ENCODE measurements at places on chromosomes 12 and 14.
A peak's percentile ranks its signal among the peaks of the same experiment; 100 is the strongest.

DNA sequence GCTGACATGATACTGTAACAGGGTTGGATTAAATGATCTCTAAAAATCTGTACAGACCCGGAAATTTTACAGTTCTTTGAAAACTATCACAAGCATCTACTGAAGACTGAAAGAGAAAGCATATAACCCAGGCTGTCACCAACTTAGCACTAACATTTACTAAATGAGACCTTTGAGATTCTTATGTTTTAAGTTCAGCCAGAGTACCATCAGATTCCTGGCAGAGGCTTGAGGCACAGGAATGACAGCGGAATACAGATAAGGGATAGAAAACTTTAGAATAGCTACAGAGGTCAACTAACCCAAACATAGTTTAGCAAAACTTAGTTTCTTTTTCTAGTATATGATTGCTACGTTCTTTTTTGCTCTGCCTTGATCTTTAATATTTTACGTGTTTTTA, 91.6 kb upstream of the FERMT2 start:
- DNase-seq = no peak

DNA sequence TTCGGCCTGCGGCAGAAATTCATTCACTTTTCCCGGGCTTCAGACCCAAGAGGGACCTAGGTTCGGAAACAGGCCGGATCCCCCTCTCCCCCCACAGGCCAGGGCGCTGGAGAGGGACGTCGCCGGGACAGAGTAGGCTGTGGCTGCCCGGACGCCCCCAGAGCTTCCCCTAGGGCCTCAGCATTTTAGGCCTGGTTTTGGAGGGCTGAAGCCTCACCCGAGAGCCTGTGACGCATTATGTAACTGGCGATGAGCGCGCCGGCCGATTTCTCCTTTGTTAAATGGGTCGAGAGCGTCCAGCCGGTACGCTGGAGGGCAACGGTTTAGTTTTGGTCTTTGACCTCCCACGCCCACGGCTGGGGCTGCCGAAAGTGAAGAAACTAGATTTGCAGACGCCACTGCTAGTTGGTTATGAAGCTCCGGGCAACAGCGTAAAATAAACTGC, 657 bp downstream of the PEBP1 start:
- peak; percentile 46 for DNase-seq

- no peak for DNase-seq
Observed at GRCh38 chr14:33963892-33964291, 13.0 kb upstream of the EGLN3 start.

GRCh38 chr12:46490635-46491034, 118.1 kb upstream of the SLC38A2 start:
- no peak for DNase-seq

DNA sequence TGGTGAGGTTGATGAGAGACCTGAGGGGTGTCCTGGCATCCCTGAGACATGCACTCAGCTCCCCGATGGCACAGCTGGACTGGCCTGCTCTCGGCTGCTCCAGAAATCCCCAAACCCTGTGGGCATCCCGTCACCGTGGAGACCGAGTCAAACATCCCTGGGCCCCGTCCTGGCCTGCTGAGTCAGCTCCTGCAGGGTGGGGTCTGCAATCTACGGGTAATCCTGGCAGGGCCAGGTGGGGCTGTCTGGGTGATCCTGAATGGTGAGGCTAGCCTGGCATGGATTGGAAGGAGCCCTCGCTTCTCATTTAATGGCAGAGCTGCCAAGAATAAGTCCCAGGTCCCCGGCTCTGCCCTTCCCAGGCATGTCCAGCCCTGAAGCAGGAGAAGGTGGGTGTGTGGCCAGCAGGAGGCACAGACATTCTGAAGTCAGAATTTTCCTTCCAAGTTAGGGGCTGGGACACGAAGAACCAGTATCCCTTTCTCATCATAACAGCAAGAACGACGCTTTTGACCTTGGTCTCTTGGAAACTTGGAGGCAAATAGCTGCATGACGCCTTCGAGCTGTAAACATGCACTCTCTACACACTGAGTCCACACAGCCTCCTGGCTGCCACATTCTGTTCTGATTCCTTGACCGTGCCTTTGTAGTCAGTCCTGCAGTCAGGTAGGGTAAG, 17.7 kb upstream of the SERPINA4 start:
- DNase-seq = no peak

DNA sequence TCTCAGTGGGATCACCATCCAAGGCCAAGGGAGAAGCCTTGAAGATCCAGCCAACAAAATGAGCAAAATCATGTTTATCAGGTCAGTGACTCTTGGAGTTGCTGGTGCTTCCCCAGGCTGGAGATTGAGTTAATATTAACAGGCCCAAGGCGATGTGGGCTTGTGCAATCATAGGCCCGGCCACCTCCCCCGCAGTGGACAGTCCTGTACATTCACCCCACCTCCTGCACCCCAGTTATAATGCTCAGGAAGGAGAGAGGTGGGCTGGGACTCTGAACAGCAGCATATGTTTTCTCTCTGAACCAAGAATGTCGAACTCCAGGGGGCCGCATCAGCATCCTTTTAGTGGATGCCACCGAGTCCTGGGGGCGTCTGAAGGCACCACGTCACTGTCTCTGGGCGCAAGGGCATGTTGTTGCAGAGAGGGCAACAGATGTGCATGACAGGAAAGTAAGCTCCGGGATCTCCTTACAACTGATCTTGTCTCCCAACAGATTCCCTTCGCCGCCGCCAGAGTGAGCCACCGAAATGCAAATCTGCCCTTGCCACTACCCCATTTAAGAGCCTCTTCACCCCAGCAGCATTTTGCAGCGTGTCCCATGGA, 32.2 kb upstream of the SERPINA6 start:
- no peak for DNase-seq

DNA sequence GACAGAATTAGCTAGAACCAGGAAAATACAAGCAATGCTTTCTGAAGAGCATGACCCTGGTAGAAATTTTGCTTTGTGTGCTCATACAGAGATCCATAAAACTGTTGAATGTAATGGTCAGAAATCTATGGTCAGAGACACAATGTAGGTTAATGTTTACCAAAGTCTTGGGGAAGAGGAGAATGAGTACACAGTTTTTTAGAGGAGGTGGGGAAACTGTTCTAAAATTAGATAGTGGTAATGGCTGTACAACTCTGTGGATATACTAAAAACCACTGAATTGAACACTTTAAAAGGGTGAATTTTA, 109.5 kb upstream of the ARHGAP5 start:
- DNase-seq = no peak

DNA sequence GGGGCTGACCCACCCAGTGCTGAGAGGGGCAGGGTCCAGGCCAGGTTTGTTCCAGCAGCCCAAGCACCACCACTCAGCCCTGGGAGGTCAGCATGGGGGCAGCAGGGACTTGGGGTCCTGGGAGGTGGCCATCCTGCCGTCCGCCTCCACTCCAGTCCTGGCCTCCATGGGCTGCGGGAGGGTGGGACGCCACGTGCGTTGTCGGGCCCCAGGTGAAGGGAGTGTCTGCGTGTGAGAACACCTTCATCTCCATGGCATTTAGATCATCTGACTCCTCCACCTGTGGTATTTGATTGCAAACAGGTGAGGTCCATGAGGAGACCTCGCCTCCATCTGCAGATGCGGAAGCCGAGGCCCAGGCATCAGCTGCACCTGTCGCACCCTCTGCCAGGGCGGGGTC, 44.1 kb downstream of the FBRSL1 start:
- no peak for DNase-seq

- DNase-seq = no peak
Observed at GRCh38 chr12:5524769-5525436, 93.0 kb downstream of the NTF3 start.

DNA sequence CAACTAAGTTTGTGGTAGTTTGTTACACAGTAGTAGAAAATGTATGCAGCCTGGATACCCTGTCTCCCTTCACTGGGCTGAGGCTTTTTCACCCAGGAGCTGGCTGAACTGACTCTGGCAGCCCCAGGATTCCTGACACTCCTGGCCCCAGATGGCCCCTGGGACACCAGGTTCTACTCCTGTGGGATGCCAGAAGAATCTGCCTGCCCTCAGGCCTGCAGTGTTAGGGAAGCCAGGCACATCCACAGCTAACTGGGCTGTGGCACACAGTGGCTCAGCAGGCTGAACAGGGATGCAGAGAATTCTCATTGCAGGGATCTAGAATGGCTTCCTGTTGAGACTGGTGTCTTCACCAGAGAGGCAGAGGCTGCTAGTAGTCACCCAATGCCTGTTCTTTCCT, 8.5 kb downstream of the IFI27 start:
- DNase-seq = no peak

DNA sequence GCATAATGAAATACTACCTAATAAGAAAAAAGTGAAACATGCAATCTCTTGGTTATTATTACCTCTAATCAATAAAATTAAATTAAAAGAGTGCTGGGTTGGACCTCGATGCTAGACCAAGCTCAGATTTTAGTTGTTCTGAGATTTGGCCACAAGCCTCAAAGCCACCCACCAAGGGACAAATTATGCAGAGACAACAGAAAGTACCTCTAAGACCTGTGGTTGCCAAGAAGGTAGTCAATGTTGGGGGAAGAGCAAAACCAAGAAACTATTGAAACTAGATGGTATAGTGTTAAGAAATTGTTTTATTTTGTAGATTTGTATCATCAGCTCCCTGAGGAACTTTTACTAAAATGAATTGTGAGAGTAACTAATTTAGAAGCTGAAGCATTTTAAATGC, 43.8 kb upstream of the ARID2 start:
- DNase-seq = no peak

DNA sequence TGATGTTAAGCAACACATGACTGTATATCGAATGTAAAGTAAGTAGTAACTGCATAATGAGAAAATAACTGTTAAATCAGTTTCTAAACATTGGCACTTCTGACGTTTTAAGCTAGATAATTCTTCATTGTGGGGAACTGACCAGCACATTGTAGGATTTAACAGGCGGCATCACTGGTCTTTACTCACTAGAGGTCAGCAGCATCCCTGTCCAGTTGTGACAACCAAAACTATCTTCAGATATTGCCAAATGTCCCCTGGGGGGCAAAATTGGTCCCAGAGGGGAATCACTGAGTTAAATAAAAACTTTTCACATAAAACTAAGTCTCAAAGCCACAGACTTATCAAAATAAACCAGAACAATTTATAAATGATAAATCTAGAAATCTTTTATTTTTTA, 65.3 kb downstream of the BLTP3B start:
- peak; percentile 2 for DNase-seq

- no peak for DNase-seq
Observed at GRCh38 chr12:99135376-99135775, 490.3 kb downstream of the APAF1 start.

GRCh38 chr12:26740991-26741390, 92.0 kb downstream of the ITPR2 start:
- no peak for DNase-seq

GRCh38 chr12:119052001-119052400, 70.7 kb downstream of the SRRM4 start:
- no peak for DNase-seq

- DNase-seq = no peak
Observed at GRCh38 chr12:30753233-30753632, 1.5 kb downstream of the CAPRIN2 start.

DNA sequence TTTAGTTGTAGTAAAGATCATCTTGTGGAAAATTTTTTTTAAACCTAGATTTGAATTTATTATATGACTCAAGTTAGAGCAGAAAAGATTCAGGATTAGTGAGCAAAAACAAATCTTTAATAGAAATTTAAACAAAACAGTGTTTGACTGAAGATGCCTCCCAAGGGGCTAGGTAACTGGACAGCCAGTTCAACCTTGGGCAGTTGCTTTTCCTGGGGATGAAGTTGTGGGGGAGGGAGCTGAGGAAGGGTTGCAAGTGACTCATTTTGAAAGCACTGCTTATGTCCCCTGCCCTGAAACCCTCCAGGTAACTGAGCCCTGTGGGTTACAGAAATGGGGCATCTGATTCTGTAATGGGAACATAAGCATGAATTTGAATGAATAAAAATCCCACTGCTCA, 13.1 kb downstream of the CFAP54 start:
- DNase-seq = peak; percentile 61

GRCh38 chr14:94771906-94772490, 2.1 kb upstream of the GSC start:
- DNase-seq = no peak

DNA sequence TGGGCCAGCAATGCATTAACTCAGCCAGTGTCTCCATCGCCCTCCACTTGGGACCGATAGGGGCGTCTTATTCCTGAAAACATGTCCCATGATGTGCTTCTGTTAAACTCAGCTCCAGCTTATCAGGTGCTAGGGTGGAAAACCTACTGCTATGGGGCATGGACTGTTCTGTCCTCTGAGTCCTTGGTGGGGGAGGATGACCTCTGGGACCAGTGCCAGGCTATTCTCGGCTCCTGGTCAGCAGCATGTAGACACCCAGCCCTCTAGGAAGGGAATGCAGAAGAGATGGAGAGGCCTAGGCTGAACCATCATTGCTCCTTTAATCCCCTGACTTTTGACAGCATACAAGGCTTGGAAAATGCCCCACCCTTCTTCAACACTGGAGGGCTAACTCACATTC, 486.2 kb downstream of the MED13L start:
- DNase-seq = no peak

GRCh38 chr14:64950889-64951288, 8.3 kb upstream of the GPX2 start:
- no peak for DNase-seq

Measured in dermis microvascular lymphatic vessel endothelial cell (primary cell).